Brain microvascular endothelial cell (primary cell): ENCODE measurements at places on chromosomes 16 and 17.

DNA sequence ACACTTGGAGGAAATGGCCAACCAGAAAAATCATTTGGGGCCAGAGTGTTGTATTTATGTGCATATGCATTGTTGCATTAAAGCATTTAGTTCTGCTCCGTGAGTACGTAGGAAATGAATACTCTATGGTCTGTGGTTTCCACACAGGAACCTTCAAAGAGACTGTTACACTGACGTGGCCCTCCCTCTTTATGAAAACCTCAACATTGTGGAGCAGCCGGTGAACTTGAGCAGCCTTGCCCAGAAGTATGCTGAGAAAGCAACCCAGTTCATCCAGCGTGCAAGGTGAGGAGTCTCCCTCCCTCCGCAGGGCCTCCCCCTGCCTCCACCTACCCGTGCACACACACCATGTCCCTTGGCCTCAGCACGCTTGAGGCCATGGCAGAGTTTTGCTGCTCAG lies 65.2 kb downstream of the ARSG start:
- peak; percentile 34 for DNase-seq

GRCh38 chr16:27424772-27425498 lies 23.0 kb downstream of the IL21R start:
- no peak for DNase-seq

- no peak for DNase-seq
Observed at GRCh38 chr17:14553847-14554246, 253.0 kb downstream of the HS3ST3B1 start.

DNA sequence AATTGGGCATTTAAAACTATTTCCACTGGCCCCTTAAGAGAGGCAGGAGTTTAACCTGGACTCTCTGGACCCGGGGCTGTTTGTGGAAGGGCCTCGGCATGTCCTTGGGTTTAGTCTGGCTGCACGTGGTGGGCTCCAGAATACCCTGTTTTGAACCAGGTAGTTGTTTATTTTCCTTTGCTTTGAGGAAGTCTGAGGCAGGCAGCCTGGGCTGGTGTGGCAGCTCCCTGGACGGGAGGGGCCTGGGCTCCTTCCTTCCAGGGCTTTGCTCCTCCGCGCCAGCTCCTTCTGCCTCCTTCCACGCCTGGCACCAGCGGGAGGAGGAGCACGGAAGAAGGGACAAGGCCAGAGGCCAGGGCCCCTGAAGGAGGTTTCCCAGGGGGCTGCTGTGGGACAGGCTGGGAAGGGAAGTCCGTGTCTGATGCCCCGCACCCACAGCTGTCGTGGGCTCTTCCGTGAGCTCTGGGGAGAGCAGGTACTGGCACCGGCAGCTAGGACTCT lies 15.5 kb downstream of the BANP start:
- no peak for DNase-seq

GRCh38 chr16:636206-637080 lies at the start of gene METTL26:
TSS of gene METTL26 (minus strand) at chr16:636305. CDS start at chr16:636290, 15 bp downstream.
- peak; percentile 91 for DNase-seq

GRCh38 chr17:75987041-75987440 lies 8.0 kb downstream of the TEN1 start:
- DNase-seq: no peak

DNA sequence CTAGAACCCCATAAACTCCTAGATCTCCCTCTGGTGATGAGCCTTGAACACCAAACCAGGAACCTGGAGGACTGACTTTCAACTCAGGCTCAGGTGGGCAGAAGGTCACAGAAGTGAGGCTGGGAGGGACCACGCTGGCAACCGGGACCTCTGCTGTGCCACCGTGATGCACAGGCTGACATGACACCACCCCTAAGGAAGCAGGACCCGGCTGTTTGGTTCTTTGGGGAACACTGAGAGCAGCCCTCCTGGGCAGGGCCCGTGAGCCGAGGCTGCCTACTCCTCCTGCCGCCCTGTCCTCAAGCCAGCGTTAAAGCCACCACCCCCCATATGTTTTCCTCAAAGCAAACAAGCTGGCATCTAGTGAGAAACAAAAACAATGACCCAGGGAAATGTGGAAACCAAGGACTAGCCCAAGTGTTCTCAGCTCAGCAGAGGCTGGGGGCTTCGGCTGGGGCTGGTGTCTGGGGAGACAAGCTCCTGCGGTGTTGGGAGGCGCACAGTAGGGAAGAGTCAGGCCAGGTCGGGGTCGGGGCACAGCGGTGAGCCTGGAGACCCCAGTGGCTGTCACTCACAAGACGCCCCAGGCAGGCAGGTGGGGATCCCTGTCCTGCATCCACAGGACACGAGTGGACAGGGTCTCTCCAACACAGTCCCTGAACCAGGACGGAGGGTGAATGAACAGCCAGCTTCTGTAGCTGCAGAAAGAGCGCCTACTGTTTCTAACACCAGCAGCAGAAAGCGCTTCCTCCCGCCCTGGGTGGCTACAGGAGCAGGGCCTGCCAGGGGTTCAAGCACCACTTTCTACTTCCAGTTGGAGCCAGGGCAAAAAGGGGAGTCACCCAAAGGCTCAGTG lies 1.7 kb downstream of the SMIM5 start:
- no peak for DNase-seq

DNA sequence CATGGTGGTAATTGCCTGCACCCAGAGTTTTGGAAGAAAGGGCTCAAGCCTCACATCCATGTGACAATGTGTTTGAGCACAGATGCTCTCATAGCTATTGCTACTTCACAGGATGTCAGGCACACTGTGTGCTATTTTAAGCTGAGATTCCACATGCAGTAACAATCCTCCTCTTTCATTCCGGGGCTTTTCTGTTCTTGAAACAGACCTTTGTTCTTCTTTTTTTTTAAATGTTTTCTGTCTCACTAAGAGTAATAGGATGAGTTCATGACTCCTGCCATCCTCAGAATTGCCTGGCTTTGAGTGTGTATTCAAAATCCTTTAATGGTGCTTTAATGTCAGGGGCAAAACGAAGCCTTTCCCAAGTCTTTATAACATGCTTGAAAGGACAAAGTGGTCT lies 198.9 kb downstream of the ABCC12 start:
- DNase-seq: no peak
